ENCODE measurements at places on chromosomes 1 and 21.

GRCh38 chr1:220272841-220273090, 513 bp upstream of the RAB3GAP2 start:
- no peak for DNase-seq

DNA sequence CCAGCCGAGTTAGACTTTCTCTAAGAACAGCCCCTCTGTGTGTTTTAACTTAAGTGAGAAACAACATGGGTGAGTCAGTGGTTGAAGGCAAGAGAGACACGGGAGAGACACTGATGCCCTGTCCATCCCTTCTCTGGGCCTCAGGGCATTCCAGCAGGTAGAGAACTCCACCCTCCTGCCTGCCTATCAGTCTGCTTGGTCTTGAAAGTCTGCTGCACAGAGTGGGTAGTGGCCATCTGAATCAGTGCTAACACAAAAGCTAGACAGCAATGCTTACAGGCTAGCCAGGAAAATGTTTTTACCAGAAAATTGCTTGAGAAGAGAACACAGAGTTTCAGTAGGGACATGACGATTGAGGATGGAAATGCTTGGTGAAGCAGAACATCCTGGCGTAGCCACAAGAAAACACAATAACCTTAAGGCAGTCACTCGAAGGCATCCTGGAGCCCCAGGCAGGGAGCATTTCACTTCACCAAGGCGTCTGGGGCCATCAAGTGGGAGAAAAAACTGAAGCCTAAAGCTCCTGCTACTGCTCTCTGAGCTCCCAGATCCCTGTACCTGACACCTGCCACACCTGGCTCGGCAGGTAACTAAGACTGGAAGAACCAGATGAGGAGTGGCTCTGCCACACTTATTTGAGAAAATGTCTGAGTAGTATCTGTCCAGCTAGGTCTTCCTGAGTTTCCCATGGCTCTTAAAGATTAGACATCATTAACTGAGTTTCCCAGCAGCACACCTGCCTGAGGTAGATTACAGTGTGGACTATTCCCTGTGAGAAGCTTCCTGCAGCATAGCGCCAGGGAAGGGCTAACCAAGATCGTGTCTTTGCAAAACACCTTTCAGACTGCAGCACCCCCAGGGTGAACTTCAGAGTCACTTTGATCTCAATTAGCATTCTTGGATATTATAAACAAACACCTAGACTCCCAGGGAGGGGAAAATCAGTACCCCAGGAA, 18.1 kb upstream of the LBR start:
- DNase-seq: no peak

- no peak for DNase-seq
Observed at GRCh38 chr1:25797939-25798338, 2.1 kb upstream of the SELENON start.

DNA sequence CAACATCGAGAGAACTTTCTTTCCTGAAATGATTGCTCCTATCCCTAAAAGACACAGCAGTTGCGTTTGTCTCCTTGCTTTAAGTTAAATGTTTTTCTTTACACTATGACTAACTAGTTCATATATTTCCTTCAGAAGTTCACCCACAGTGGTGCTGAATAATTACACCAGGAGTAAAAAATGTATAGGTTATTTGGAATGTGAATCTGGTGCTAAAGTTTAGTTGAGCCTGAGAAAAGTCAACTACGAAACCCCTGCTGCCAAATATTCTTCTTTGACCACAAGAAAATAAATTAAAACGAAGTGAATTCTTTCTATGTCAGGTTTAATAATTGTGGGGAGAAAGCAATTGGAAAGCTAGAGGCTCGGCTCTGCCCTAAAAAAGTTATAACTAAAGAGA, 52.8 kb downstream of the C4BPA start:
- no peak for DNase-seq

GRCh38 chr1:240917976-240918375, 306.0 kb upstream of the GREM2 start:
- DNase-seq: no peak

DNA sequence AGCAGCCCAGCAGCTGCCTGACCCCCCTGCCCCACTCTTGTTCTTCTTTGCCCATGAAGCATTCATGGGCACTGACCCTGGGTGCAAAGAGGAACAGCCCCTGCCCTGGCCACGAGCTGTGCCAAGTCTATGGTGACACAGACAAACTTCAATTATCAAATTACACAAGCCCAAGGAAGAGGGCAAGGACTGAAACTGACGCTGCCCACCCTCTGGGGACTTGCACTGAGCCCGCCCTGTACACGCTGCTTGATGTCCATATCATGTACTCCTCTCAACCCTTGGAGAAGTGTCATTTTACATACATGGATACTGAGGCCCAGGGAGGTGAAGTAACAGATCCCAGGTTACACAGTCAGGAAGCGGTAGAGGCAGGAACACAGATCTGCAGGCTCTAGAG, 32.1 kb downstream of the NKAIN1 start:
- no peak for DNase-seq

DNA sequence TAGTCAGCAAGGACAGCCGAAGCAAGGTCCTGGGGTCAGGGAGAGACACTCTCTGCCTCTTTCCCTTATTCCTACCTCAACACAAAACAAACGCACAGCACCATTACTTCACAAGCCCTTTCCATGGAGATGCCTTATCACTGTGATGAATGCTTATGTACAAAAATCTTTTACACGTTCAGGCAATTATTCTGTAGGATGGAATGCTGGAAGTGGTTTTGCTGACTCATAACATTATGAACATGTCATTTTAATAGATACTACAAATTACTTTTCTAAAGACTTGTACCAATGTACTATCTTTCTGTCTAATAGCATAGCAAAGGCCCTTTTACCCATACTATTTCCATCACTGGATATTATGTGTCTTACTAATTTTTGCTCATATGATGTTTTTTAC, 98.4 kb downstream of the TTLL7 start:
- no peak for DNase-seq

All from CD4-positive, alpha-beta memory T cell (primary cell).